Retina (tissue), 1 donor: ENCODE measurements at places on chromosomes 4 and X.

GRCh38 chr4:73772363-73772762, 32.0 kb downstream of the CXCL8 start:
- DNase-seq, result no peak

- no peak for DNase-seq
Measured at GRCh38 chrX:108148524-108148923, 56.9 kb downstream of the ATG4A start.

DNA sequence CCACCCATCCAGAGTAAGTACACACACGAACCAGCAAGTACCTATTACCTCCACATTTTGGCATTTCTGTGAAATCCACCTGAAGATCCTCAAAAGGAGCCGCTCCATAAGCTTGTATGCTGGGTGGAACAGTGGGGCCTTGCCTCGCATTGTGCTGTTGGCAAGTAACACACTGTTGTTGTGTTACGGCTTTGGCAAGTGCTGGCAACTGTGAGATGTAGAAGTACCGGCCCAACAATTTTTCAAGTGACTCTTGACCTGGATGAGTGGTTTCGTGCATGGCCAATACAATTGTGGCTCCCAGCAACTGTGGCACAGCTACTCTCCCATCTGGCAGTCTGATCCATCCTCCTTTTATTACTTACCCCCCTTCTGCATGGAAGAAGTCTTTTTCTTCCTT, 128.7 kb downstream of the CCNB3 start:
- no peak for DNase-seq

- no peak for DNase-seq
Measured at GRCh38 chr4:137545461-137545861, 13.2 kb upstream of the PCDH18 start.

DNA sequence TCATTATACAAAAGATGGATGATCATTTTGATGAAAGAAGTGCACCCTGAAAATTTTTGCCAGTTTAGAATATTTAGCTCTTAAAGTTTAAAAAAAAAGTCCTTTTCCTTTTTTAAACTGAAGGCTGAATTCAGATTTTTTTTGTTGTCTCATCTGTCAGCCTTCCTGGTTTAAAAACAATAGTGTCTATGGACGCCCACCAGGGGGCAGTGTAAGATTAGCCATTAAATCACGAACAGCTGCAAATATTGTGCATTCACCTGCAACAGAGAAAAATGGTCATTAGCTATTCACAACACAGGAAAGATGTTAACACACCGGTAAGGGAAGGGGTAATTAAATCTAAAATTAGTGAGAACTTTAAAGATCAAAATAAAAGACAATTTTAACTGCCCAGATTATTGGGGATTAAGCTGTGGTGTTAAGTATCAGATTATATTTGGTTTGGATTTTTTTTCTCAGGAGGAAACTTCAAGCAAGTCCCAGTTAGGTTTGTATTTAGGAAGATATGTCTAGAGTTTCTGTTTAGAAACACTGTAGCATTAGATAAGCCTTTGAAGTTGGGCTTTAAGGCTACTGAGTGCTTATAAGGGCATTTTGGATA, 4.4 kb upstream of the CXorf38 start:
- DNase-seq, result peak; percentile 54

- DNase-seq, result peak; percentile 70
Measured at GRCh38 chr4:41865981-41866798, 69.0 kb upstream of the TMEM33 start.

- no peak for DNase-seq
Measured at GRCh38 chrX:139002319-139002718, 290.8 kb upstream of the FGF13 start.

GRCh38 chr4:40500781-40501180, 128.9 kb downstream of the RBM47 start:
- no peak for DNase-seq

DNA sequence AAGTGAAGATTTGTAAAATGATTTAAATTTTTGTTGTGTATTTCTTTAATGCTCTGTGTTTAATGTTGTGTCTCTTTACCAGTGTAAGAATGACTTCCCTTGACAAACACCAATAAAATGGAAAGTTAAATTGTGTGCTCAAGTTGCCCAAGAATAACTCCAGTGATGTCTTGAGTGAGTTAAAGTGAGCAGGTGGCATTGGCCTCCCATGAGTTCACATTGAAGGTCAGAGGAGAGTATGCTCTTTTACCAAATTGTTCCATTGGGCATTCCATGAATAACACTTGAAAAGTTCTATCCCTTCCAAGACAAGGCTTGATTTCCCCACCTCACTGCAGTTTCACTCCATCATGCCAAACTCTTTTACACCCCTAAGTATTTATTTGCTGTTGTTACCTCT, 4.5 kb downstream of the ANXA5 start:
- DNase-seq, result no peak

DNA sequence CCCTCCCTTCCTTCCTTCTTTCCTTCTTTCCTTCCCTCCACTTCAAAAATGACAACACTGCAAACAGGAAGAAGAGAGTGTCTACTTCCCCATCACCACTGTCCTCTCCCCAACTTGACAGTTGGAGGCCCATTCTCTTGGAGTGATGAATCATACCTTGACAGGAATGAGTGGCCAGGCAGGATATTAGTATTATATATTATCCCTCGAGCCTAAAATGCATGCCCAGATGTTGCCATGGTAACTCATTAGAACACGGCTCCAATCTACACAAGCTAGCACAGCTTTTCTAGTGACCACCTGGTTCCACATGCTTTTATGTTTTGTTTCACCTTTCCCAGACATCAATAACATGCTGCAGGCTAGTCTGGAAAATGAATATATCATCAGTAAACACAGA, 71.3 kb upstream of the LHFPL1 start:
- no peak for DNase-seq

- DNase-seq, result no peak
Measured at GRCh38 chr4:152363086-152363485, 172.8 kb downstream of the FBXW7 start.

GRCh38 chr4:186144946-186145569, 40.6 kb downstream of the FAM149A start:
- peak; percentile 90 for DNase-seq

DNA sequence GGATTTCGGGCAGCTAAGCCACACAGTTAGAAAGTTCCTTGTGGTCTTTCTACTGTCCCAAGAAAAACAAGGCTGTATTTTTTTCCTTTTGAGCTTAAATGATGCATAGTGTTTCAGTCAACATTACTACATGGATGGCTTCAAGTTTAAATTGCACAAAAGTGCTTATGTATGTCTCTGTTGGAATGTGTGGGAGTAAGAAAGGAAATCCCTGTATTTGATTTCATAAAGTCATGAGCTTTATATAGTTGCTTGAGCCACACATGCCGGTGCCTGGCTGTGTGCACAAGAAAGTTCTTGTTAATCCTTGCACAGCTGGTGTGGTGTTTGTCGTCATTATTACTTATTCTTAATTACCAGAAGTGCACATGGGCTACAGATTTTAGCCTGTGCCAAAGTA, 262.2 kb downstream of the ARHGAP10 start:
- no peak for DNase-seq

DNA sequence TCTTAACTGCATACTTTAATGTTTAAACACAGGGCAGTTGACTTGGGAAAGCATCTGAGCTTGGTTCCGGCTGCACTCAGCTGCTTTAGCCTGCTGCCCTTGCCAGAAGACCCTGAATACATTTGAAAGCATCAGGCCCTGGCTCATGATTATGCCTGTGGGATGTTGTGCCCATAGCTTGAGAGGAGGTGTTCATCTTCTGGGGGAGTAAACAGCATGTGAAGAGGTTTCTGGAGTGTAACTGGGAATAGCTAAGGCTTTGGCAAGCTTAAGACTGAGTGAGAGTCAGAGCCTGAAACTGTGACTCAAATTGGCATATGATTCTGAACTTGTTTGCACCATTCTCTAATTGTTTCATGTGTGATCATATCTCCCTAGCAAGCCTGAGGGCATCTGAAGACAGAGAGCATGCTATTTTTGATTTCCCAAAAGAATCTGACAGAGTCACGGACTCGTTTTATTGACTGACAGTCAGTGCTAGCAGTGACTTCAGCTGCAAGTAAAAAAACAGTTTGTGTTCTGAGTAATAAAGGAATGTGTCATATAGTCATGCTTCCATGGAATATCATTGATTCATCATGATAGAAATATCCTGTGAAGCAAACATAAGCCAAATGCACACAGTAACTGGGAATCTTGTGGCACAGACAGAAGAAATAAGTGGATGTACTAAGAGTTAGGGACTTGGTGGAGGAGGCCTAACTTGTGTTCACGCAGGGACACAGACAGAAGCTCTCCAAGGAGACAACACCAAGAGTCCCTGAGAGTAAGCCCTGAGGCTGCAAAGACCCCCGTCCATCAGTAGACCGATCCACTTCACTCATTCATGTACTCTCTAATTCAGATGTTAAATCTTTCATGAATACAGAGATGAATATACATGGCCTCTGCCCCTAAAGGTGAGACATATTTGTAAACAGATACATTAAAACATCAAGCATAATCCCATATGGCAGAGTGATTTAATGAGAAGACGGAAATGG, 100.7 kb downstream of the SYNPO2 start:
- DNase-seq, result no peak

GRCh38 chr4:71550220-71551165, 211.7 kb downstream of the SLC4A4 start:
- no peak for DNase-seq

GRCh38 chr4:14719053-14719452, 283.2 kb upstream of the CPEB2 start:
- no peak for DNase-seq

GRCh38 chrX:63281465-63281864, 69.7 kb downstream of the SPIN4 start:
- no peak for DNase-seq
